Mesothelial cell of epicardium (in vitro differentiated cells): ENCODE measurements at places on chromosomes 3 and 15.

DNA sequence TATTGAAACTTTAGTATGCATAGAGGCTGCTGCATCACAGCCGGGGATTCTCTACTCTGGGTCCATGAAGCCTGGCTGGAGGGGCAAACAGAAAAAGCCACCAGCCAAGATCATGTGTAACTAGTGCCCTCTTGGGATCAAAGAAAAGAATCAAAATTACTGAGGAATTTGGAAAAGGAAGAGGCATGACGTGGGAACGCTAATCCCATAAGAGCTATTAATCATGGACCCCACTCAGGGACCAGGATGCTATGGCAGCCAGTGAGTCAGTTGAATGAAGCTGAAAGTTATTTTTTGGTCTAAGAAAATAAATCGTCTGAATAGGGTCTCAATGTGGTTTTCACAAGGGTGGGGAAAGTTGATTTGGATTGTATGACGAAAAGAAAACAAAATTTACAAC lies 1165.1 kb downstream of the ROBO2 start:
- H3K27me3 ChIP-seq = no peaks in the 10 kb centered on the region
- peaks cover 16% of the 10 kb centered on the region for H3K4me1 ChIP-seq
- no peak for DNase-seq

DNA sequence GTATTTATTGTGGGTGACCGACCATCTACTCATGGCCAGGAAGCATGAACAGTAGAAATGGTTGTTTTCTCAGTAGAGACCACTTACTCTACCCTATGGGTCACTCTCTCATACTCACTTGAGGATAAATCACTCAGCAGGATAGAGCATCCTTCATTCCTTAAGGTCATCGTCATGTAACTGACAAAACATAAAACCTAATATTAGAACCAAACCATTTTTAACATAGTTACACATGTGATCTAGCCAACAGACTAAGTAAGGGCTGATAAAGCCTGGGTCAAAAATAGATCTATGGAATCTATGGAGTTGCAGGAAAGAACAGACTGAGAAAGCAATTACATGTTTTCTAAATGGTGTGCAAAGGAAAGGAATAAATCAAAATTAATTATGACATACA lies 769.1 kb downstream of the NTRK3 start:
- H3K4me1 ChIP-seq = peaks cover 6% of the 10 kb centered on the region
- DNase-seq = no peak
- no peak overlapping the region for H3K27ac ChIP-seq
- no peaks in the 10 kb centered on the region for H3K36me3 ChIP-seq
- no peaks in the 10 kb centered on the region for H3K27me3 ChIP-seq

- no peaks in the 10 kb centered on the region for H3K36me3 ChIP-seq
- no peak overlapping the region for H3K27ac ChIP-seq
- no peak overlapping the region for H3K4me3 ChIP-seq
- DNase-seq = no peak
- H3K27me3 ChIP-seq = peaks cover 47% of the 10 kb centered on the region
- no peaks in the 10 kb centered on the region for H3K4me1 ChIP-seq
These were observed 197.1 kb downstream of the EPHB1 start for GRCh38 chr3:134992180-134992579.

DNA sequence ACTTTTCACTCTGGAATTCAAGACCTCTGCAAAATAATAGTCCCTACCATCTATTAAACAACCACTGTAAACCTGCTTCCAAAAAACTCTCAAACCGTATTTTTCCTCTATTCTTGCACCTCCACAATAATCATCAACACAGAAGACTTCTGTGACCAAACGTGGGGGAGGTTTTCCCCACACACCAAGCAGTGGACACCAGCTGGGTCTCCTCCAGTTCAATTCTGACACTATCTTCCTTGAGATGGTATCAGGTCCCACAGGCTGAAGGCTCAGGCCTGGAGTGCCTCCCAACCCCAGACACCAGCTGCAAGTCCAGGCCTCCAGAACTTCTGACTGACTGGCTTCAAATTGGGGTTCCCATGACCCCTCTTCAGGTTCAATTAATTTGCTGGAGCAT lies 89.6 kb upstream of the RAP2B start:
- H3K27ac ChIP-seq = no peak overlapping the region
- no peaks in the 10 kb centered on the region for H3K27me3 ChIP-seq

- peaks cover 3% of the 10 kb centered on the region for H3K27me3 ChIP-seq
- H3K36me3 ChIP-seq = no peaks in the 10 kb centered on the region
- H3K4me3 ChIP-seq = no peak overlapping the region
- peaks cover 3% of the 10 kb centered on the region for H3K4me1 ChIP-seq
- no peak for DNase-seq
These were observed 555.5 kb upstream of the CFAP20DC start for GRCh38 chr3:59605318-59605717.

GRCh38 chr3:66487465-66487864 lies 13.4 kb downstream of the LRIG1 start:
- H3K27ac ChIP-seq = no peak overlapping the region
- no peaks in the 10 kb centered on the region for H3K36me3 ChIP-seq
- H3K27me3 ChIP-seq = peaks cover 30% of the 10 kb centered on the region
- H3K4me1 ChIP-seq = peaks cover 13% of the 10 kb centered on the region

GRCh38 chr3:44506961-44507360 lies 29.5 kb upstream of the ZNF445 start:
- no peaks in the 10 kb centered on the region for H3K27me3 ChIP-seq
- DNase-seq = no peak
- no peak overlapping the region for H3K4me3 ChIP-seq
- no peak overlapping the region for H3K27ac ChIP-seq
- peaks cover 36% of the 10 kb centered on the region for H3K36me3 ChIP-seq
- H3K4me1 ChIP-seq = peaks cover 22% of the 10 kb centered on the region

DNA sequence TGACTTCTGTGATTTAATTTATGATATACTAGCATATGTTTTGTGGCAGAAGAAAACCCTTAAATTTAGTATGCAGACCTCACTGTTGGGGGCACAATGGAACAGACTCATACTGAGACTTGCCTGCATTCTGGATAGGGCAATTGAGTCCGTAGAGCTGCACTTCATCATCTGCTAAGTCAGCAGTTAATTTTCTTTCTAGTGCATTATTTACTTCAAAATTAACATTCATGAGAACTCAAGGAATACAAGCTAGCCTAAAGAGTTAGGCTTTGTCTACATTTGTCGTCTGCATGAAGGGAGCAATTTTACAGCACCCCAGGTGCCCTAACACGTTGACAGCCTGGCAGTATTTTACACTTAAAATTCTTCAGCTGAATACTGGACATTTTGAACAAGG lies 345.5 kb downstream of the CHL1 start:
- H3K4me3 ChIP-seq = no peak overlapping the region
- no peak for DNase-seq
- H3K4me1 ChIP-seq = peaks cover 65% of the 10 kb centered on the region
- H3K36me3 ChIP-seq = no peaks in the 10 kb centered on the region

DNA sequence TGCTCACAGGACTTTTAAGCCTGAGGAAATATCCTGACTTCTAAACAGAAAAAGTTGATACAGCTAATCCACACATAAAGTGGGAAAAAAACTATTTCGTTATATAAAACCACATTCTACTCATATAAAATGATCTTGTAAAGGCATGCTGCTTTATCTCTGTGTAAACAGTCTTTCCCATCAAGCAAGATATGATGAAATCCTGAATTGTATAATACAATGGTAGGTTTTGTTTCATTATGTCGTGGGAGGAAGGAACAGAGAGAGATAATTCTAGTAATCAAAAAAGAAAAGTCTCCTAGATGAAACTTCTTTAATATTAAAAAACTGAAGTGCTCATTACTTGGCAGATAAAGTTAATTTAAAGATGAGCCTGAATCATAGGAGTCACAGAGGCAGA lies 92.6 kb upstream of the SNTN start:
- H3K27me3 ChIP-seq = peaks cover 7% of the 10 kb centered on the region
- no peak overlapping the region for H3K4me3 ChIP-seq
- H3K36me3 ChIP-seq = no peaks in the 10 kb centered on the region
- peaks cover 30% of the 10 kb centered on the region for H3K4me1 ChIP-seq
- no peak for DNase-seq
- no peak overlapping the region for H3K27ac ChIP-seq

DNA sequence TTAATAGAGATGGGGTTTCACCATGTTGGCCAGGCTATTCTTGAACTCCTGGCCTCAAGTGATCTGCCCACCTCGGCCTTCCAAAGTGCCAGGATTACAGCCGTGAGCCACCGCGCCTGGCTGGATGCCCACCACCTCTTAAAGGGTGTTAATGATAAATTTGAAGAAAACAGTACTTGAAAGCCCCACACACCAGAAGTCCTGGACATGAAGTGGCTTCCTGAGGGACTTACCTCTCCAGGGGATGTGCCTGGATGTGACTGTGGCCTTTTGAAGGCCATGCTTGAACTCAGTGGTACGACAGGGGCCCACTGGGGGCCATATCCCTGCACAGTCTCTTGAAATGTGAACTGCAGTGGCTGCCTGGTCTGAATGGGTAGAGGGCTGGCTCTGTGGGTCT lies 18.2 kb downstream of the IRAK2 start:
- no peak overlapping the region for H3K27ac ChIP-seq
- H3K4me3 ChIP-seq = no peak overlapping the region
- H3K36me3 ChIP-seq = no peaks in the 10 kb centered on the region
- H3K27me3 ChIP-seq = no peaks in the 10 kb centered on the region
- peaks cover 4% of the 10 kb centered on the region for H3K4me1 ChIP-seq

- no peaks in the 10 kb centered on the region for H3K36me3 ChIP-seq
- no peak overlapping the region for H3K27ac ChIP-seq
- no peak for DNase-seq
- H3K4me3 ChIP-seq = no peak overlapping the region
These were observed 8.7 kb upstream of the SUMF1 start for GRCh38 chr3:4475804-4476203.

GRCh38 chr15:60382773-60383674 lies 14.8 kb downstream of the ANXA2 start:
- H3K4me3 ChIP-seq = no peak overlapping the region
- H3K27ac ChIP-seq = peak overlapping the region; percentile 97
- no peak for DNase-seq
- H3K36me3 ChIP-seq = peaks cover 40% of the 10 kb centered on the region
- peaks cover 77% of the 10 kb centered on the region for H3K4me1 ChIP-seq

GRCh38 chr3:69413551-69414207 lies 27.8 kb upstream of the FRMD4B start:
- H3K4me1 ChIP-seq = peaks cover 8% of the 10 kb centered on the region
- H3K27ac ChIP-seq = no peak overlapping the region
- H3K4me3 ChIP-seq = no peak overlapping the region
- no peak for DNase-seq
- H3K36me3 ChIP-seq = no peaks in the 10 kb centered on the region

GRCh38 chr3:73954506-73954905 lies 329.8 kb upstream of the PDZRN3 start:
- H3K27ac ChIP-seq = no peak overlapping the region
- no peaks in the 10 kb centered on the region for H3K36me3 ChIP-seq
- H3K4me3 ChIP-seq = no peak overlapping the region
- no peaks in the 10 kb centered on the region for H3K27me3 ChIP-seq
- no peak for DNase-seq

DNA sequence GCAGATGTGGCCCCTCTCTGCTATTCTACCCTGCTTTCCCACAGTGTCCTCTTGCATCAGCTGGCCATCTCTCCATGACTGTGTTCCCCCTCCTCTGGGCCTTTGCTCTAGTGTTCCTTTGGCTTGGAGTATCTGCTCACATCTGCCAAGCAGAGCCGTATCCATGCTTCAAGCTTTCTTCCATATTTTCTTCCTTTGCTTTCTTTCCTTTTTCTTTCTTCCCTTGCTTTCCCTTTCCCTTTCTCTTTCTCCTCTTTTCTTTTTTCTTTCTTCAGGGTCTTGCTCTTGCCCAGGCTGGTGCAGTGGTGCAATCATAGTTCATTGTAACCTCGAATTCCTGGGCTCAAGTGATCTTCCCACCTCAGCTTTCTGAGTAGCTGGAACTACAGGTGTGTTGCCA lies 12.6 kb downstream of the KLHL18 start:
- H3K27me3 ChIP-seq = no peaks in the 10 kb centered on the region
- no peak overlapping the region for H3K4me3 ChIP-seq
- peaks cover 2% of the 10 kb centered on the region for H3K36me3 ChIP-seq
- no peak overlapping the region for H3K27ac ChIP-seq

- peaks cover 40% of the 10 kb centered on the region for H3K36me3 ChIP-seq
- H3K27ac ChIP-seq = no peak overlapping the region
- H3K4me3 ChIP-seq = no peak overlapping the region
- no peaks in the 10 kb centered on the region for H3K27me3 ChIP-seq
- DNase-seq = no peak
These were observed 46.6 kb downstream of the ZBTB38 start for GRCh38 chr3:141414800-141415462.

- DNase-seq = no peak
- no peak overlapping the region for H3K27ac ChIP-seq
- no peaks in the 10 kb centered on the region for H3K4me1 ChIP-seq
- peaks cover 36% of the 10 kb centered on the region for H3K36me3 ChIP-seq
These were observed 46.5 kb downstream of the CYFIP1 start for GRCh38 chr15:22933641-22934061.

DNA sequence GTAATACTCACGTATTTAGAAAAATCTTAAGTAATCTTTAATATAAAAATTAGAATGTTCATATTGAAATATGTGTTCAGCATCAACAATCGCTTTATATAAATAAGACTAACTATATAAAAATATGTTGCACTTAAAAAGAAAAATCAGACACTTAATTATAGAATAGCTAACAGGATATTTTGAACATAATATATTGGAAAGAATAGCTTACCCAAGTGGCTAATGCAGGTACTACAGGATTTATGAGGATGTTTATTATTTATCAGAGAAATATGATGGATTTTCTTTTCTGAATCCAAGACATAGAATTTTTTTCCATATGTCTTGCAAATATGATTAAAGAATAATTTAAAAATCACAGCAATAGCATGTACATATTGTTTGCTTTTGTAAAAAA lies 567.9 kb upstream of the GBE1 start:
- H3K4me3 ChIP-seq = no peak overlapping the region
- H3K36me3 ChIP-seq = no peaks in the 10 kb centered on the region
- no peak overlapping the region for H3K27ac ChIP-seq
- H3K4me1 ChIP-seq = no peaks in the 10 kb centered on the region

DNA sequence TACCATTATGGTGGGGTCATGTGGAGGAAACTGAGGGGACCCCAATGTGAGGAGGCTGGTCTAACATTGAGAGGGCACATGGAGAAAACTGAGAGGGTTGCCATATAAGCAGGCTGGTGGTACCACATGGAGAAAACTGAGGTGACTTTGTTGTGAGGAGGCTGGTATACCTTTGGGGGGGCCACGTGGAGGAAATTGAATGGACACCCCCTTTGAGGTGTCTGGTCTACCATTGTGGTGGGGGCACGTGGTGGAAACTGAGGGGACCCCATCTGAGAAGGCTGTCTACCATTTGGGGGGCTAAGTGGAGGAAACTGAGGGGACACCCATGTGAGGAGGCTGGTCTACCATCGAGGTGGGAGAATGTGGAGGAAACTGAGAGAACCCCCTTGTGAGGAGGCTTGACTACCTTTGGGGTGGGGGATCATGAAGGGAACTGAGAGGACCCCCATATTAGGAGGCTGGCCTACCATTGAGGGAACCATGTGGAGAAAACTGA lies 163.8 kb downstream of the FBLN2 start:
- no peak overlapping the region for H3K4me3 ChIP-seq
- no peak overlapping the region for H3K27ac ChIP-seq
- H3K27me3 ChIP-seq = peaks cover 38% of the 10 kb centered on the region
- no peaks in the 10 kb centered on the region for H3K36me3 ChIP-seq
- H3K4me1 ChIP-seq = peaks cover 2% of the 10 kb centered on the region

- H3K27me3 ChIP-seq = no peaks in the 10 kb centered on the region
- no peak overlapping the region for H3K4me3 ChIP-seq
- H3K36me3 ChIP-seq = no peaks in the 10 kb centered on the region
- no peak overlapping the region for H3K27ac ChIP-seq
- peaks cover 25% of the 10 kb centered on the region for H3K4me1 ChIP-seq
These were observed 6.3 kb upstream of the GTPBP8 start for GRCh38 chr3:112984485-112984884.
